Activated CD4-positive, alpha-beta T cell treated with anti-CD3 and anti-CD28 coated beads, Interleukin-2, Interleukin-6, amounts not matched to agents 100 ng/mL and 50 ng/mL, durations not matched to agents 16 hours and 8 hours (primary cell): ENCODE measurements at places on chromosomes 2 and 18.
A peak's percentile ranks its signal among the peaks of the same experiment; 100 is the strongest.

DNA sequence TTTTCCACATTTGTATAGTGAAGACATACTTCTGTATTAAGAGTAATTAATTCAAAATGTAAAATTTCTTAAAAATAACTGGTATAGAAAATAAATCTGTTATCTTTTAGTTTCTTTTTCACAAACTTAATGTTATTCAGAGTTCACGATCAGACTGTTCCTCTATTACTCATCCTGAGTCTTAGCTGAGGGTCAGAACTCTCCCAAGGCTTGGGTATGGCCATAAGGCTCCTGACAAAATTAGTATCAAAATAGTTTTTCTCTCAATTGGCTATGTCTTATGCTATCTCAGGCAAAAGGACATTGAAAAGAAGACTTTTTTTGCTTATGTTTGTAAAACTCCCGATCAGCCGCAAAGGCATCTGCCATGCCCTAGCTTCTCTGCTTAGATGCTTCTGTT is 56.1 kb upstream of the NAB1 start:
- no peak for DNase-seq

DNA sequence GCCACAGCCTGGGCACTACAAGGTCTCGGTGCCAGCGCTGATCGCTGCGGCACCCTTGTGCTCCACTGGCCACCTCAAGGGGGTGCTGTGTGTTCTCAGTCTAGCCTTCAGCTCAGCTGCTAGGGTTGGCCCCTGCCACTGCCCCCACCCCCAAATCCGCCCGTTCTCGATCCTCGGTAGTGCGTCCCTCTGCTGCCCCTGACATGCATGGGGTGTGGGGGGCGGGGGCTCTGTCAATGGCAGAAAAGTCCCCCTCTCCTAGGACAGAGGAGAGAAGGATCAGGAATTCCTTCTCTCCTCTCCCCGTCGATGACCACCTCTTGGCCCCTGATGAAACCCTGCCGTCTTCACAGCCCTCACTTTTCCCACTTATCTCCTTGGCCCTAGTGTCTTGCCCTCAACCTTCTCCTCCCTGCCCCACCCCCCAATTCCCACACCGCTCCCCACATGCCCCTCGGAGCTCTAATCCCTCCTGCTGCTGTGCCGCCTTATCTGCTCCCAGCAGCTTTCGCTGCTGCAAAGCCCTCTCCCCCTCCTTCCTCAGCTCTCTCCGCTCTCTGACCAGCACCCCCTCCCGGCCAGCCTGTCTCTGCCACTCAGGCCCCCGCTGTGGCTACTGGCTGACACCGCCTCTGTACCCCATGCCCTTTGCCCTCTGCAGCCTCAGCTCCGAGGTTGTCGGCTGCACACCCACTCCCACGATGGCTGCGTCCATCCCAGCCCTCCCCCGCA is 4.3 kb upstream of the ASIC4 start:
- peak; percentile 60 for DNase-seq

DNA sequence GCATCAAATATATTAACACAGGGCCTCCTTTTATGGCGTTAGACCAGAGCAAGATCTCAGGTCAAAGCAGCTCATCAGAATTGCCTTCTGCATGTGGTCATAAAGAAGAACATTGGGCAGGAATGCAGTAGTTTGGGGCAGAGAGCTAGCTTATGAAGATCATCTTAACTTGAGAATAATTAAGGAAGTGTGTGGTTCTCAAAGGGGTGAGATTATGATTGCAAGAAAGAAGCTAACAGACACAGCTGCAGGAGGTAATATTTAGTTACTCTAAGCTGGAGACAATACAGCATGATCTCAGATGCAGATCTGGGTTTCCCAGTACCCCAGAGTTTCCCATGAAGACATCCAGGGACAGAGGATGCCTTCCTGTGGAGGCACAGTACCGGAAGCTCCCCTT is 91.6 kb downstream of the TTC27 start:
- no peak for DNase-seq

- no peak for DNase-seq
These were observed 151.2 kb upstream of the ALKAL2 start for GRCh38 chr2:439077-439476.

DNA sequence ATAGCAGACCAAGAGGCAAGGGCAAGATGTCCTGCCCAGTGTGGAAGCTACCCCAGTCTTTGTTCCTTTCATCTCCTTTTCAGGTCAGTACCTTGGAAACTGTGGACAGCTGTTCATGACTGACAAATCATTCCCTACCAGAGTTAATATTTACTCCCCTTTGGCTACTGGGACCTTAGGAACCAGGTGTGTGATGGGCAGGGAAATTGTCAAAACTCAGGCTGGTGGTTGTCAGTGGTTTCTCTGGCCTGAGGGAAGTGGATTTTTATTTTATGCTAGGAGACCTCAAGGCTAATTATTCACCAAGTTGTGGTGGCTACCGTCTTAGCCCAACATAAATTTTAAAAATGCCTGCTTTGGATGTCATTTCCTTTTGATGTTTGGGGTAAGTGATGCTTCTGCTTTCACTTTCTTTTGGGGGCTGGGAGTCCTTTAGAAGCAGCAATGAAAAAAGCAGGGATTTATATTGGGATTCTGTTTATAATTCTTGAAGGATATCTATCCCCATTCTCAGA is 119.3 kb downstream of the SETBP1 start:
- DNase-seq = no peak

DNA sequence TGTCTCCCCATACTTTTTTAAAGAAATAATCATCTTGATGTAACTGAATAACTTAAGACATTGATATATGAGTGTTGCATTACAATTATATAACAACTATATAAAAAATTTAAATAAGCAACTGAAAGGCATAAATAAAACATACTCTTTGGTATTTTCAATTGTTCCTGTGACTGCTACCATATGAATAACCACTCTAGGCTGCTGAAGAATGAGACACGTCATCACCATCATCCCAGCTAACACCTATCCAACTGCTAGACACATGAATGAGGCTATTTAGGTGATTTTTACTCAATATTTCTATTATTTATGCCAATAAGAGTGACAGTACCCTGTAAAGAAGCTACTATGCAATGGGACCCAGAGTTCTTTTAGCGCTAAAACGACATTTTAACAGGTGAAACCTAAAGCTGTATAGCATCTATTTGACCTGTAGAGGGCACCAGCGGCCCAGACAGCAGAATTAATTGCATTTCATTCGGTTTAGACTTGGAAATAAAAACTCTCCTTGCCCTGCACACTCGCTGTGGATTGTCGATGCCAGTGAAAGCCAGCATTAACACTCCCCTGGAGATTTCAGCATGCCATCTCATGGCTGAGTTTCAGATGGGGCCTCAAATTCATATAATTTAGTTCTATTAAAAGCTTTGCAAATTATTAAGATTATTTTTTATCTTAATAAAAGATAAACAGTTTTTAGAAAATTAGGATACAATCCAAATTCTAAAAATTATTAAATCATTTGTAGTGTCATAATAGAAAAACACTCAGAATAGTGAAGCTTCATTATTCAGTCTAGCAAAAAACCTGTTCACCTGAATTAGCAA is 89.4 kb upstream of the MAP2 start:
- peak; percentile 53 for DNase-seq

DNA sequence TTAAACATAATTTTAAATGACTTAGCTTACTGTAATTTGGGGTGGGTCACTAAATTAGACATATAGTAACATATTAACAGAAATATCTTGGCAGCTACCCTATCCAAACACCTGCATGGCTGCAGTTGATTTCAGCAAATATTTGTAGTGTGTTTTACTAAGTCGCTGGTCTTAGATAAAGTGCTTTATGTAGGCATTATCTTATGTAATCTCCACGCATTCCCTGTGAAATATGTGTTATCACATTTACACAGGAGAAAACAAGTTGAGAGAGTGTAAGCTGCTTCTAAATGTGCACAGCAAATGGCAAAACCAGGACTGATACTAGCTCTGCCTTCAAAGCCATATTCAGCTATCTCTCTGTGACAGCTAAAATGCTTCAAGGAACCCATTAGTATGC is 72.0 kb downstream of the NYAP2 start:
- no peak for DNase-seq

DNA sequence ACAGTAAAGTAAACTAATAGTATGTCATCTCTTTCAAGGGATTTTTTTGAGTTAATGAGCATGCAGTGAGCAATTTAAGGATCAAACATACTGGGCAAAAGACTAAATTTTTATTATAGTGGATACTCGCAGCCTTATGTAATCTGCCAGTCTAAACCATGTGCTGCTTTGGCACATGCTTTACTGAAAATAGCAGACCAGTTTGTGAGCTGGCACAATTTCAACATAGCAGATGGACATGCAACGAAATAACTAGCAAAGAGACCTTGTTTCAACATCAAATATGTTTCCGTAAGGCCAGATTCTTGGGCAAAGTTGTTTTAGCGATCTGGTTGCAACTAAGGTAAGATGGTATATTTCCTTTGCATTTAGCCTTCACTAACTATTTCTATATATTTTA is 807.3 kb downstream of the NR4A2 start:
- no peak for DNase-seq

DNA sequence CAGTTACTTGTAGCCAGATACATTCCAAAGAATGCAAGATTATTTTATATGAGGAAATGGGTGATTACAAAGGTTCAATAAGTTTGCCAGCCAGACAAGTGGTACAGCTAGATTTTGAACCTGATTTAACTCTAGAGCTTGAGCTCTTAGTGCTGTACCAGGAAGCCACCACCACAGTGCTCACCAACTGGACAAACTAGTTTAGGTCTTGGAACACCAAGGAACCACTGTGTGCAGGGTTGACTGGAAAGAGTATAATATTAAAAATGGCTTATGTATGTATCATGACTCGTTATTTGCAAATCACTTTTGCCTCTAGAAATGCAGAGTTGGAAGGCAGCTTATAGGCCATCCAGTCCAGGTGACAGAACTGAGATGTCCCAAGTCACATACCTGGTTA is 177.2 kb downstream of the TXNL1 start:
- DNase-seq = no peak

- DNase-seq = no peak
These were observed 8.0 kb downstream of the MC5R start for GRCh38 chr18:13831864-13832508.

DNA sequence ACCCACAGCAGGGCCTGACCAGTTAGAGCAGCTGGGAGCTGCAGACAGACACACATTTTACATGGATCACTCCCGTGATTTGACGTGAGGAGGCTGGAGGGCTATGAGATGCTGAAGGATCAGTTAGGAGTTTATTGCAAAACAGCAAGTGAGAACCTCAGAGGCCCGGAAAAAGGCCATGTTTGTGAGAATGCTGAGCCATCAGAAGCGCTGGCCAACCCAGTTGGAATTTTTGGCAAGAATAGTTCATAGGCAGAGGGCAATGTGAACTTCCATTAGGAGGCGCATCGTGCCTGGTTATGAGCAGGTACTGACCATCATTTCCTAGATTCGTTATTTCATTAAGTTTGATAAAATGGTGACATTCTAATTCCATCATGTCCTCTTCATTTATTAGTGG is 23.3 kb upstream of the LMAN1 start:
- no peak for DNase-seq

DNA sequence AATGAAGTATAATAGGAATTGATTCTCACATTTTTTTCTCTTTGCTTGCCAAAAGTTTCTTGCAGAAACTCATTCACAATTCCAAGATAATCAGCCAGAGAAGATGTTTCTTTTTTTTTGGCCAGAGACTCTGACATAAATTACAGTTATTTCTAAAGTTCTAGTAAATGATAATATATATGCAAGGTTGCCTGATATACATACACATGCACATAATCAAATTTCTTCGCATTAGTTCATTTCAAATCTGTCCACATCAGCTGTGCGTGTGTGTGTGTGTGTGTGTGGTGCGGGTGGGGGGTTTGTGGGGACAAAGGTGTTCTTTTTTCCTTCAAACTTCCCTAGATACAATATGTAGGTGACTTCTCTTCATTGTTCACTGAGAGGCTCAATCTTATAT is 33.2 kb downstream of the OSGEPL1 start:
- no peak for DNase-seq

DNA sequence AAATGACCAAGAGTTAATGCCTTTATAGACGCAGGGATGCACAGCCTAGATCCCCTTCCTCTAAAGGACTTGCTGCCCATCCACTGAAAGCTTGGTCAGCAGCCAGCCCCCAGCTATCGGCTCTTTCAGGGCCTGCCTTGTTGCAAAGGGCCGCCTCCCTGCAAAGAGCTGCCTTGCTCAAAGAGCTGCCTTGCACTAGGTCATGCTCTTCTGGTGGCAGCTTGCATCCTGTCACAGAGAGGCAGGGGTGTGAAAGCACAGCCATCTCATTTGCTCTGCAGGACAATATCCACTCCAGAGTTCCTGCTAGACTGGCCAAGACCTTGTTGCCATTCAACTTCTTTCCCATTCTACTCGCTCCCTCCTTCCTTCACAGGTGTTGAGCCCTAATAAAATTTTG is 137.1 kb downstream of the MCFD2 start:
- DNase-seq = no peak

GRCh38 chr2:238063414-238064189 is 2.8 kb downstream of the SCLY start:
- DNase-seq = no peak

GRCh38 chr18:37317486-37317885 is 248.1 kb downstream of the CELF4 start:
- DNase-seq = no peak

DNA sequence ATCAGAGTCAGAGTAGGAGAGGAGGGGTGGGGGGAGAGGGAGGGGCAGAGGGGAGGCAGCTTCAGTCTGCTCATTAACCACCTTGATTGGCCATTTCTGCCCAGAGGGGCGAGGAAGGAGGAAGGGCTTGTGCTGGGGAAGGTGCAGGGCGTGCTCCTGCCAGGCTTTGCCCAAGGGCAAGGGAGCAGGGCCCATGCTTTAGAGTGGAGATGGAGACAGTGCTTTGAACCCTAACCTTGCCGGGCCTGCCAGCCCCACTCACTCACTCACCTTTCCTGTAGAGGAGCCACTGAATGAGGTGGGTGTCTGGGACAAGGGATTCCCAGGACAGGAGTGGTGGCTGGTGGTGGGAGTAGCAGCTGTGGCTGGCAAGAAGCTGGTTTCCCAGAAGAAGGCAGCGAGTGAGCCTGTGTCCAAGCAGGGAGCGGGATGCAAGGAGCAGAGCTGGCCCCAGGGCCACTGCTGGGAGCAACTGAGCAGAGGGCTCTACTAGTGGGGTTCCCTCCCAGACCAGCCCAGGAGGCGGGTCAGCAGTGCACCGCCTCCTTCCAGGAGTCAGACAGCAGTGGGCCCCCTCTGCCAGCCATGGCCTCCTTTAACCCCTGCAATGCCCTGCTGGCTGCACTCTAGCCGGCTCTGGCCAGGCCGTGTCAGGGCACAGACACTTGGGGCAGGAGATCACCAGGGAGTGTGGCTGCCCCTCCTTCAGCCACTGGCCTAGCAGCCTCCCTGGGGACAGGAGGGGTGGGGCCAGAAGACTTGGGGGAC is 3.6 kb upstream of the RUFY4 start:
- DNase-seq = no peak

- no peak for DNase-seq
These were observed 30.6 kb upstream of the FAM237A start for GRCh38 chr2:206611736-206612135.
